ENCODE measurements at places on chromosomes 11 and 22. TPM values are rescaled to one million over a fixed set of nuclear protein-coding genes. Genes with fewer than 3 reads are reported as not detected.

LRRC4C gene
- total RNA-seq: 0.17 TPM

MAPK8IP2 gene
- 3.0 TPM for total RNA-seq

MRGPRF gene
- 1.7 TPM for total RNA-seq

C1QTNF4 gene
- 1.1 TPM for total RNA-seq

DNA sequence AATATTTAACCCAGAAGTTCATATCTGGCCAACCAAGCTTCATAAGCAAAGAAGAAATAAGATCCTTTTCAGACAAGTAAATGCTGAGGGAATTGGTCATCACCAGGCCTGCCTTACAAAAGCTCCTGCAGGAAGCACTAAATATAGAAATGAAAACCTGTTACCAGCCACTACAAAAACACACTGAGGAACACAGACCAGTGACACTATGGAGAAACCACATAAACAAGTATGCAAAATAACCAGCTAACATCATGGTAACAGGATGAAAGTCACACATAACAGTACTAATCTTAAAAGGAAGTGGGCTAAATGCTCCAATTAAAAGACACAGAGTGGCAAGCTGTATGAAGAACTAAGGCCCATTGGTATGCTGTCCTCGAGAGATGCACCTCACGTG lies 311.4 kb downstream of the DYNC2H1 start:
- no peaks in the 10 kb centered on the region for H3K4me1 ChIP-seq
- H3K36me3 ChIP-seq: no peaks in the 10 kb centered on the region
- H3K27me3 ChIP-seq: no peaks in the 10 kb centered on the region
- DNase-seq: no peak
- no peak overlapping the region for H3K4me3 ChIP-seq

- H3K4me1 ChIP-seq: peaks cover 5% of the 10 kb centered on the region
- DNase-seq: no peak
- H3K36me3 ChIP-seq: no peaks in the 10 kb centered on the region
- no peak overlapping the region for H3K27ac ChIP-seq
- H3K4me3 ChIP-seq: no peak overlapping the region
These were observed 21.6 kb upstream of the CSNK1E start for GRCh38 chr22:38338772-38339379.

- no peak for DNase-seq
- H3K4me3 ChIP-seq: no peak overlapping the region
- no peaks in the 10 kb centered on the region for H3K4me1 ChIP-seq
- H3K36me3 ChIP-seq: no peaks in the 10 kb centered on the region
- H3K27me3 ChIP-seq: no peaks in the 10 kb centered on the region
These were observed 50.0 kb upstream of the OPCML start for GRCh38 chr11:133582326-133582725.

GRCh38 chr11:94838027-94838731 lies 70.0 kb downstream of the AMOTL1 start:
- no peak overlapping the region for H3K4me3 ChIP-seq
- DNase-seq: no peak
- H3K36me3 ChIP-seq: no peaks in the 10 kb centered on the region

- no peaks in the 10 kb centered on the region for H3K27me3 ChIP-seq
- no peak for DNase-seq
- H3K27ac ChIP-seq: no peak overlapping the region
- no peaks in the 10 kb centered on the region for H3K4me1 ChIP-seq
These were observed 136.9 kb upstream of the ZC3H12C start for GRCh38 chr11:109956124-109956793.

- no peak for DNase-seq
- no peaks in the 10 kb centered on the region for H3K36me3 ChIP-seq
These were observed 31.4 kb upstream of the SLC22A25 start for GRCh38 chr11:63274776-63275175.

DNA sequence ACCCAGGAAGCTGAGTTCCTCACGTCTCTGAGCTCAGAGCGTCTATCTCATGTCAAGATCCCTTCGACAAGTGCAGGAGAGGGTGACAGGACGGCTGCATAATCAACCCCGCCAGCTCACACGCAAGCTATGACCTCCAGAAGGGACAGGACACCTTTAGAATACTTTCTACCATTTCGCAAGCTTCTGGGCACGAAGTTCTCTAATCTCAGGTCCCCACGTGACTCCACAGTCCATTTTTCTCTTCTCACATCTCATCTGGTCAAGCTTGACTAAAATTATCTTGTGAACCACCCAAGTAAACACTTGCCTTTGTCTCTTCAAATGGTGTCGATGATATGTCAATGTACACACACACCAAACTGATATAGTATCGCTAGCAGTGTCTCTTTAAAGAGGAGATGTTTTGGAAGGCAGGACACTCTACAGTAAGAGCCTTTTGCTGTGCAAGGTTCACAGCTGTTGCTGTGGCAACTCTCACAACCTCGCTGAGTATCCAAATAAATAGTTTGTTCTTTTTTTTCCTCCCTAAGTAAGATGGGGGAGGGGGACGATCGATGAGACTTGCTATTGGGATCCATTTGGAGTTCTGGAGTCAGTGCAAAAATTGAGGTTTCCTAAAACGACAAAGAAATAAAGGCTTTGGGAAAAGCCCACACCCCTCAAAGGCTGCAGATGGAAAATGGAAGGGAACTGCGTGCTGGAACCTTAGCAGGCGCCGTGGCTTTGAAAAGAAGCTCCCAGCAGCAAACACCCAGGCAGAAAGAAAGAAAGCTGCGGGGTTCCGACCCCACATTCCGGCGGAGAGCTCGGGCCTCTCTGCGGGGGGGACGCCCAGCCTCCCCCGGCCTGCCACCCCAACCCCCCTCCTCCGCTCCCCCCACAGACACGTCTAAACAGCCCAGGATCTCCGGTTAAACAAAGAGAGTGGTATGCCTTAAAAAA lies 215.4 kb upstream of the UBASH3B start:
- no peak overlapping the region for H3K27ac ChIP-seq
- DNase-seq: no peak
- H3K4me1 ChIP-seq: no peaks in the 10 kb centered on the region

All from pancreas (tissue), 10 donors.